ENCODE measurements at places on chromosomes 3 and 15.

DNA sequence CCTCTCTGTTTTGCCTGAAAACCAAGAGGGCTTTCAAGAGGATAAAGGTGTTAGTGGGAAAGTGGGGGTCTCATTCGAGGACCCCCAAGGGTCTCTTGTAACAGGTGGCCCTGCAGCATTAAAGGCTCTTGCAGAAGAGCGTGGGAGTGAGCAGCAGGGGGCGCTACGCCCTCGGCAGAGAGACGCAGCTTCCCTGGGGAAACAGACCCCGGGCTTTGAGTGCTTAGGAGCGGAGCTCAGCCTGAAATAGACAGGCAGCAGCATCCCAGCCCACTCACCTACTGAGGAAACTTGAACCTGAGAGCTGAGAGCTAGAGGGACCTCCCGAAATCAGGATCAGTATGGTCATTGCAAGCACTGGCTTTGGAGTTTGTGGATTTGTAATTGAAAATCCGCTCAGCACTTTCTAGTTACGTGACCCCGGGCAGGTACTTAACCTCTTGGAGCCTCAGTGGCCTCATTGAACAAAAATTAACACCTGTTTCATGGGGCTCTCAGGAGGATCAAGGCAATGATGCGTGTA is 25.7 kb downstream of the RPLP1 start:
- DNase-seq, result peak; percentile 40
- no peak overlapping the region for H3K4me3 ChIP-seq
- peaks cover 6% of the 10 kb centered on the region for H3K36me3 ChIP-seq
- no peaks in the 10 kb centered on the region for H3K4me1 ChIP-seq
- no peak overlapping the region for H3K27ac ChIP-seq

- peaks cover 47% of the 10 kb centered on the region for H3K36me3 ChIP-seq
- no peak overlapping the region for H3K4me3 ChIP-seq
- DNase-seq, result no peak
- H3K4me1 ChIP-seq, result peaks cover 3% of the 10 kb centered on the region
Observed at GRCh38 chr3:58093574-58094195, 85.5 kb downstream of the FLNB start.

GRCh38 chr15:62856466-62857246 is 185.9 kb upstream of the TPM1 start:
- no peaks in the 10 kb centered on the region for H3K36me3 ChIP-seq
- no peaks in the 10 kb centered on the region for H3K4me1 ChIP-seq
- H3K27me3 ChIP-seq, result peaks cover 29% of the 10 kb centered on the region
- DNase-seq, result no peak
- no peak overlapping the region for H3K27ac ChIP-seq
- no peak overlapping the region for H3K4me3 ChIP-seq

DNA sequence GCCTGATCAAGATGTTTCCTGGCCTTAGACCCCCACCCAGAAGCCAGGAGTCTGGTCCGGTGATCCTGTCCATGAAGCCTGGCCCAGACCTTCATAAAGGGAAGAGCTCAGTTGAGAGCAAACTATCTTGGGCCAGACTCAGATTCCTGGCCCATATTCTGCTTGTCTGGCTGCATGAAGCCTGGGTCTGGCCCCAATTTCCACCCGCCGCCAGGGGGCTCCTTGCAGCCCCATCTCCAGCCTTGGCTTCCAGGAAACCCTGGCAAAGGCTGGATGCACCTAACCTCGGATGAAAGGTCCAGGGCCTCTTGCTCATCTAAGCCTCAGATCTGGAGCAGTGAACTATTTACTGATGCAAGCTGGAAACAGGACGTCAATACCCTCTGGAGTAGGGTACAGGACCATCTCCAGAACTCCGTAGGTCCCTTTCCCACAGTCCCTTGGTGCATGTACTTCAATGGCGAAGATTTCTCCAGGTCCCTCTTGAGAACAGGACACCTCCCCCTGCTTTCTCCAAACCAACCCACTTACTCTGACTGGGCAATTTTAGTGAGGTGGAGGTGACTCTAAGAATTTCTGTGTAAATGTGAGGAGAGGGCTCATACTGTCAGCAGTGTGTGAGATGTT is 5.6 kb downstream of the FOXL2 start:
- peaks cover 48% of the 10 kb centered on the region for H3K4me1 ChIP-seq
- H3K36me3 ChIP-seq, result peaks cover 7% of the 10 kb centered on the region
- DNase-seq, result no peak
- H3K4me3 ChIP-seq, result no peak overlapping the region

GRCh38 chr3:73835945-73836344 is 211.2 kb upstream of the PDZRN3 start:
- H3K4me1 ChIP-seq, result no peaks in the 10 kb centered on the region
- no peak for DNase-seq
- H3K4me3 ChIP-seq, result no peak overlapping the region
- no peak overlapping the region for H3K27ac ChIP-seq

DNA sequence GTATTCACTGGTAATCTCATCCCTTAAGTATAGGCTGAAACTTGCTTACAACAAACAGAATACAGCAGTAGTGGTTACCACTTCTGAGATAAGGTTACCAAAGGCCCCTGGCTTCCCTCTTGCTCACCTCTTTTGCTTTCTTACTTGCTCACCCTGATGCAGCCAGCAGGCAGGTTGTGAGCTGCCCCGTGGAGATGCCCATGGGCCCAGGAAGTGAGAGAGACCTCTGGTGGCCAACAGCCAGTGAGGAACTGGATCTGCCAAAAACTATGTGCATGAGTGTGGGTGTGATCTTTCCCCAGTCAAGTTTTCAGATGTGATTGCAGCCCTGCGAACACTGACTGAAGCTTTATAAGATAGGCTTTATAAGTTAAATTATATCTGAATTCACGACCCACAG is 48.7 kb downstream of the NMNAT3 start:
- DNase-seq, result no peak
- H3K27ac ChIP-seq, result no peak overlapping the region
- H3K4me1 ChIP-seq, result no peaks in the 10 kb centered on the region
- peaks cover 6% of the 10 kb centered on the region for H3K36me3 ChIP-seq
- no peak overlapping the region for H3K4me3 ChIP-seq

DNA sequence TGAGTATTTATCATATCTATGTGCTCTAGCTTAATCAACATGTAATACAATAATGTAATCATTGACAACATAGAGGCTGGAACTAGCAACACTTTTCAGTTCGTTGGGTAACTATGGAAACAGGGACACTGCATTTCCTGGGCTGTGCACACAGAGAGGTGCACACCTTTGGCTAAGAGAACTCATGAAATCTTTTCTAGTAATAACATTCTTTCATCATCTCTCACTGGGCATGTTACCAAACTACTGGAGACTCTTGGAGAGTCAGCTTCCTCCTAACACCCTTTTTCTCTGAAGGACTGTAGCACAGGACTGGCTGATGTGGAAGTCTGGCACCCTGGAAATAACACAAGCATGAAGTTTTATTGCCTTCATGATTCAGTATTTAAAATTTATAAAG is 135.6 kb downstream of the KCNMB2 start:
- no peaks in the 10 kb centered on the region for H3K27me3 ChIP-seq
- no peaks in the 10 kb centered on the region for H3K36me3 ChIP-seq
- H3K4me3 ChIP-seq, result no peak overlapping the region
- H3K4me1 ChIP-seq, result peaks cover 2% of the 10 kb centered on the region
- no peak for DNase-seq

GRCh38 chr3:132843851-132844553 is 121.8 kb upstream of the NPHP3 start:
- H3K4me3 ChIP-seq, result no peak overlapping the region
- no peaks in the 10 kb centered on the region for H3K4me1 ChIP-seq
- no peaks in the 10 kb centered on the region for H3K36me3 ChIP-seq
- peaks cover 30% of the 10 kb centered on the region for H3K27me3 ChIP-seq
- no peak for DNase-seq

GRCh38 chr3:107411779-107412178 is 34.5 kb downstream of the CCDC54 start:
- H3K27me3 ChIP-seq, result peaks cover 4% of the 10 kb centered on the region
- H3K36me3 ChIP-seq, result peaks cover 3% of the 10 kb centered on the region
- no peak overlapping the region for H3K4me3 ChIP-seq
- H3K27ac ChIP-seq, result no peak overlapping the region
- H3K4me1 ChIP-seq, result peaks cover 10% of the 10 kb centered on the region

- no peaks in the 10 kb centered on the region for H3K4me1 ChIP-seq
- H3K27ac ChIP-seq, result no peak overlapping the region
- no peaks in the 10 kb centered on the region for H3K36me3 ChIP-seq
- H3K4me3 ChIP-seq, result no peak overlapping the region
- no peak for DNase-seq
Observed at GRCh38 chr3:47250309-47251060, 32.1 kb downstream of the KIF9 start.

DNA sequence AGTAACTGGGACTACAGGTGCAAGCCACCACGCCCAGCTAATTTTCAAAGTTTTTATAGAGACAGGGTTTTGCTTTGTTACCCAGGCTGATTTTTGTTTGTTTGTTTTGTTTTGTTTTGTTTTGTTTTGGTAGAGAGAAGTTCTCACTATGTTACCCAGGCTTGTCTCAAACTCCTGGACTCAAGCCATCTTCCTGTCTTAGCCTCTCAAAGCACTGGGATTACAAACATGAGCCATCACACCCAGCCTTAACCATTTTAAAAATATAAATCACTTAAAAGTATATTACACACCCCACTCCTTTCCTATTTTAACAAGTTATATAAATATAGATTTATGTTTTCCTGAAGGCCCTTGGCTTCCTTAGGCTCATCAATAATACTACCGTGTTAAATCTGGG is 6.5 kb upstream of the DYNC1LI1 start:
- peaks cover 11% of the 10 kb centered on the region for H3K4me1 ChIP-seq
- no peak overlapping the region for H3K4me3 ChIP-seq
- H3K27ac ChIP-seq, result no peak overlapping the region
- DNase-seq, result no peak

DNA sequence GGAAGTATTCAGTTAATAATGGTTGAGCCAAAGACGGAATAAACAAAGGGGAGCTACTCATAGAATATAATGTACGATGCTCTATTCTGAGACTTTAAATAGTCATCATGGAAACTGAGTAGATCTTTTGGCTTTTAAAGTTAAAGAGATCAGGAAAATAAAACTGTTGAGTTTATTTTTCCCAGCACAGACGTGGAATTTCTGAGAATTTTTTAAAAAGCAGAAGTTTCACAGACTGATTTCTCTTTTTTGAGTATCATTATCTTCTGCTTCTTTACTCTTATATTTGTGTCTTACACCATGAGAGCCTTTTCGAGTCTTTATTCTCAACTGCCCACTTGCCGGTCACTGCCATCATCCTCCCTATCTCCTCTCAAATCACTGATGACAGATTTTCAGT is 13.2 kb downstream of the P2RY14 start:
- DNase-seq, result no peak
- H3K27me3 ChIP-seq, result no peaks in the 10 kb centered on the region
- H3K27ac ChIP-seq, result peak overlapping the region; percentile 22
- no peaks in the 10 kb centered on the region for H3K36me3 ChIP-seq
- peaks cover 14% of the 10 kb centered on the region for H3K4me1 ChIP-seq
- no peak overlapping the region for H3K4me3 ChIP-seq
